ENCODE measurements at places on chromosomes 12 and 14.

DNA sequence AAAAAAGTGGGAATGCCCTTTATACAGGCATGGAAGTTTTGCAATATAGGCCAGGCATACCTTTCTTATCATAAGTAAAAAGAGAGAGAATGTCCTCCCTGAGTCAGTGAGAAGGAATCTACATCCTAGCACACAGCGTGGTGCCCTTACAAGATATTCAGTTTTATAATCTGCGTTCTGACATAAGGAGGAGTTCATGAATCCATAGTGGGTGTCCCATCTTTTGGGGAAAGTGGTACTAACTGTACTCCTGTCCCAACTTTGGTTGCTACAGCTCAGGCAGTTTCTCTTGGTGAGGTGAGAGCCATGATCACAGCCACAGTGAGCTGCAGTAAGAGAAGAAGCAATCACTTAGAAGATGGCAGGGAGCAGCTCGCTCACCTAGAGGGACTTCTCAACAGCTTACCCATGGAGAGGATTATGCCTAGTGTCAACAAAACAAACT, 332.9 kb downstream of the BCAT1 start:
- peak; percentile 82 for DNase-seq

DNA sequence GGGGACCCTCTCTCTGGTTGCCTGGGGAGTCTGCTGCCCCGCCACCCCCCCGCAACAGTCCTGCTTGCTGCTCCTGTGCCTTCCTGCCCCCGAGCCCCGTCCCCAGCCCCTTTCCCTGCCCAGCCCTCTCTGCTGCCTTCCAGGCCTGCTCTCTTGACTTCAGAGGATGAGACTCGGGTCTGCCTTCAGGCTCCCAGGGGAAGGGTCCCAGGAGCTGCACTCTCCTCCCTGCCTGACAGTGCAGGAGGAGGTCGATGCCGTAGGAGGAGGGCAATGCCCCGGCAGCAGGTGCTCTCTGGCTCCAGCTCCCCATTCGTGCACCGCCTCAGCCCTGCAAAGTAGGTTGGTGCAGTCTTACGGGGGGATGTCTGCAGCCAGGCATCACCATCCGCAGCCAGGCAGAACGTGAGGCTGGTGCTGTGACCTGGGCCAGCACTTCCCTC, 185.1 kb upstream of the C14orf180 start:
- DNase-seq: no peak

DNA sequence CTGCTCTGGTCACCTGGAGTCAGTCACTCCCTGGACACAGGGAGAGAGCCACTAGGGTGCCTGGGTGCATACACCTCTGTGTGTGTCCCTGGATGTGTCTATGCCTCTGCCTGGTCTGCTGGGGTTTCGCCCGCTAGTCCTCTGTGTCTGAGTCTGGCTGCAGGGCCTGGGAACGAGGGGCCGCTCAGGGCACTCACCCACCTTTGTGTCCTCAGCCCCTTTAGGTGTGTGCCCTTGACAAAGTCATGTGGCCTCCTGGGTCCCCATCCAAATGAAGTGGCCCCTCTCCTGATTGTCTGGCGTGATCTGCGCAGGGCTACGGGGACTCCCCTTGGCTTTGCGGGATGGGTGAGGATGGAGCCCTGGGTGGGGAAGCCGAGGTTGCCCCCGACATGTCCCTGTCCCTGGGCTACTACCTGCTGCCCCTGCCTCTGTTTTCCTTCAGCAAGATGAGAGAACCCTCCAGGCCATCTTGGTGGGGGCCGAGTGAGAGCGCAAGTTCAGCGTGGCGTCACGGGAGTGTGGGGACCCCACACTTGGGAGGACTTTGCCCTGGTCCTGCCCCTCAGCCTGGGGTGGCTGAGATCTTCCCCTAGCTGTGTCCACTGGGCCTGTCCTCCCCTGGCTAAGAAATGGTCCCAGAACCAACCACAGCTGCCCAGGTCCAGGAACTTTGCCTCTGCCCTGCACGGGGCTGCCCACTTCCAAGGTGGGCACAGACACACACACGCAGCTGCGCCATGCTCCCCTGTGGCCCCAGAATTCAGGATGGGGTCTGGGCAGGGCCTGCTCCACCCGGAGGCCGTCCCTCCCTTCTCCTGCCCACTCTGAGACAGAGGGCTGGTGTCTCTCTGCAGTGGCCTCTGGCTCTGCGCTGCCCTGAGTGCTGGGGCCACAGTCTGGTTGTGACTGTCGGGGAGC, 2.7 kb upstream of the AHNAK2 start:
- no peak for DNase-seq

GRCh38 chr12:104641862-104642261, 185.1 kb downstream of the CHST11 start:
- DNase-seq: no peak

GRCh38 chr14:34348592-34348991, 113.4 kb downstream of the SPTSSA start:
- no peak for DNase-seq

DNA sequence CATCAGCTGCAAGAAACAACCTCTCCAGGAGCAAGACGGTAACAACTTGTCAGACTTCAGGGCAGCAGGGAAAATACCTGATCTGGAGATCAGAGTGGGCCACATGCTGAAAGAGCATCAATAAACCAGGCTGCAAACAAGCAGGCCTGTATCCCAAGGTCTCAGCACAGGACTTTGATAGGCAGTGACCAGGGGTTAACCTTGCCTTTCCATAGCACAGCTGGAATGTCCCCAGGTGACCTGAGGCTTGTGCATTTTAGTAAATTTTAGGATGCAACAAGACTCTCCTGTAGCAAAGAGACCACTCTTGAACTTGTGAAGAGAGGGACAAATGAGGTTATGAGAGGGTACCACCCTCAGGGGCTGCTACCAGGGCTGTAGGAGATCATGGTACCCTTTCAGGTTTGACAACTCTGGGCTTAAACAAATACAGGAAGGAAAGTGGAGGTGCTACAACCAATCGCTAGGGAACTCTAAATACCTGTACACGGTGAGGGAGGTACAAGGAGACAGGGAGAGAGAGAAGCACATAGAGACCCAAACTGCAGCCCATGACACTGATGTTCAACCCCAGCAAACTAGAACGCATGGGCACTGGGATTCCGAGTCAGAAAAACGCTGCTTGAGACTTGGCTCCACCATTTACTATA, 95.4 kb upstream of the EVL start:
- no peak for DNase-seq

DNA sequence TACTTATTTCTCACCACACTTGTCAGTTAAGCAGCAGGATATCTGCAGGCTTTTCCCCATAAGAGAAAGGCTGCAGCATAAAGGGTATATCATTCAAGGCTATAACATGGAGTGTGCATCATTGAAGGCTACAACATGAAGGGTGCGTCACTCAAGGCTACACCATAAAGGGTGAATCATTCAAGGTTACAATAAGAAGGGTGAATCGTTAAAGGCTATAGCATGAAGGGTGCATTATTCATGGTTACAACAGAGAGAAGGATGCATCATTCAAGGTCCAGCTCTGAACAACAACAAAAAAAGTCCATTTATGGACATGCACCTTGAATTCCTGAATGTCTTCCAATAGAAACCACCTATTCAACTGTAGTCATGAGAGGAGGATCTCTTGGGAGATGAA, 32.8 kb upstream of the LUM start:
- DNase-seq: peak; percentile 58

DNA sequence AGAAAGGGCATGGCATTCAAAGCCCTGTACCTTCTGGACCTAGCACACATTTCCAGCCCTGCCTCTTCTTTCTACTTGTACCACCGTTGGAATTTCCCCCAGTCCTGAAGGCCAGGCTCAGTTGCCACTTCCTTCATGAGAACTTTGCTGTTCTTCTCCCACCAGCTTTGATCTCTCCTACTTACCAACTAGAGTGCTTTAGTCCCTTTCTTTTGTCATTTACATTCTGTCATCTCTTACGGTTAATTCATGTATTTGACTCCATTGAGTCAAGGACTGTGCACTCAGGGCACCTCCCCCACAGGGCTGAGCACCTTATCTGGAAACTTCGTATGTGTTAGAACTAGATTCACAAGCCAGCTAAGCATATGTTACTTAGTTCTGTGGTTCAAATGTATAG, 26.3 kb downstream of the BICDL1 start:
- no peak for DNase-seq

DNA sequence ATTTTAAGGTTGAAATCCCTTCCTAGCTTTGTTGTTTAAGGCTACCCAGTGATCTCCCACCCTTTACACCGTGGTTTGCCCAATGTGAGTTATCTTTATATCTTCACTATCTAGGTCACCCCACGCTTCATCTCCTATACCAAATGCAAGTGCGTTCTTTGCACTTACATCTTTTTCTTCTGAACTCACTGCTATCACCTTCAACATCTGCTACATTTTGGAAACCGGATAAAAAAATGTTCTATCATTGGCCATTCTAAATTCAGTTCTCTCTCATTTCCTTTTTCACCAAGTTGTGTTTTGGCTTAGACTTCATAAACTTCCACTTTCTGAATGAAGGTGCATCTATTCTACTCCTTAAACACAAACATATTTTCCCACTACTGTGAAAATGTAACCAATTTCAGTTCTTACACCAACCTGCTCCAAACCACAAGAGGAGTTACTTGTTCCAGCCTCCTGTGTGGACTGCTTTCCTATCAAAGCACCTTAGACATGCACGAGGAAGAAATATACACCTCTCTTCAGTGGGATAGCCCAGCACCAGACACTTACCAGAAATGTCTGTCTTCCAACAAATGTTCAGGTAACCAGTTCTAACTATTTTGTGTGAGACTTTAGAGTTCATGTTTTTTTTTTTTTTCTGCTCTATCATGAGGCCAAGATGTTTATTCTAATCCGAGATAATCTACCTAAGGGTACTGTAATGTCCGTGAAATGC, 21.9 kb downstream of the CLEC9A start:
- DNase-seq: no peak

DNA sequence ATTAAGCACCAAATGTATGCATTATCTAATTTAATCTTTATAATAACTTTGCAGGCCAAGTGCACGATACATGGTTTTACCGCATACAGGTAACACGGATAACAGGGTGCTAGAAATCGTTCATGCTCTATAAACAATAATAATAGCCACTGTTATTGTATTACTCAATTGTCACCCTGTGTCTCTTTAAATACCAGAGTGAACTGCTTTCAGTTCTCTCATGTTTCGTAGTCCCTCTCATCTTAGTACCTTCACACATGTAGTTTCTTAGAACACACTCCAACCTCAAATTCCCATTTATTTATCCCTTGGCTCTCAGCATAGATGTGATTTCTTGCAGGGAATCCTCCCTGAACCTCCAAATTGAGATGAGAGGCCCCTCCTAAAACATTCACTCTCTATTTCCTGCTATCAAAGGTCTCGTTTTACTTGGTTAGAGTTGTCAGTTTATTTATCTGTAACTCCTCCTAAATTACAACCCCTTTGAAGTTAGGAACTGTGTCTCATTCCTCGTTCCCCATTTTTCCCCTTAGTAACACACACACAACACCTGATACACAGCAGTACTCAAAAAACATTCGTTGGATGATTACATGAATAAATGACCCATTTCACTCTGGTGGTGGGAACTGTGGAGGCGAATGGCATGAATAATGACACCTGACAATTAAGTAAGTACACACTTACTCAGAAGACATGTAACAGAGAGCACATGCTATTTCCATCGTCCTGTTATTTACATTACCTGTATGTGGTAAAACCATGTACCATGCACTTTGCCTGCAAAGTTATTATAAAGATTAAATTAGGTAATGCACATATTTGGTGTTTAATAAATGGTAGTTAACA, 134.6 kb downstream of the BTG1 start:
- DNase-seq: no peak

DNA sequence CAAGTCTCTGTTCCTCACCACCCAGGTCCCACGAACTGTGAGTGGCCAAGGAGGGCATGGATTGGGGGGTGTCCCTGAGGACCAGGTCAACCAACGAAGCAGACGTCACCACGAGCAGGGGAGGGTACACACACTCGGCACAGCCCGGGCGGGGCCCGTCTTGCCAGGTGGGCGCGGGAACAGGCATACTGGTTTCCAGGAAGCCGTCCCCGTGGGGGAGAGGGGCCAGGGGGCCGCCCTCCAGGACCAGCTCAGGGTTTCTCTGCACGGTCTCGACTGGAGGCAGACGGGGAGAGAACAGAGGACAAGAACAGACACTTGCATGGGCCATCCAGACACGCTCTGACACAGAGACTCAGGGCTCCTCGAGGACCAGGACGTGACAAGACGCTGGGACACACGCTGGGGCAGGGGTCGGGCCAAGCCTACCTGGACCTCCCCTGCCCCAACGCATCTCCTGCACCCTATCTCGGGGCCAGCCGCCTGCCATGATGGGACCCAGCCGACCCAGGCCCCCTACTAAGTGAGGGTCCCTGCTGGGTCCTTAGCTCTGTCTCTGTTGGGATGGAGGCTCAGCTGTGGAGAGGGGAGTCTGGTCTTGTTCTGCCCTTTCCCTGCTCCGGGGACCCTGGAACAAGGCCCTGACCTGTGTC, 11.3 kb downstream of the ARL6IP4 start:
- DNase-seq: no peak

DNA sequence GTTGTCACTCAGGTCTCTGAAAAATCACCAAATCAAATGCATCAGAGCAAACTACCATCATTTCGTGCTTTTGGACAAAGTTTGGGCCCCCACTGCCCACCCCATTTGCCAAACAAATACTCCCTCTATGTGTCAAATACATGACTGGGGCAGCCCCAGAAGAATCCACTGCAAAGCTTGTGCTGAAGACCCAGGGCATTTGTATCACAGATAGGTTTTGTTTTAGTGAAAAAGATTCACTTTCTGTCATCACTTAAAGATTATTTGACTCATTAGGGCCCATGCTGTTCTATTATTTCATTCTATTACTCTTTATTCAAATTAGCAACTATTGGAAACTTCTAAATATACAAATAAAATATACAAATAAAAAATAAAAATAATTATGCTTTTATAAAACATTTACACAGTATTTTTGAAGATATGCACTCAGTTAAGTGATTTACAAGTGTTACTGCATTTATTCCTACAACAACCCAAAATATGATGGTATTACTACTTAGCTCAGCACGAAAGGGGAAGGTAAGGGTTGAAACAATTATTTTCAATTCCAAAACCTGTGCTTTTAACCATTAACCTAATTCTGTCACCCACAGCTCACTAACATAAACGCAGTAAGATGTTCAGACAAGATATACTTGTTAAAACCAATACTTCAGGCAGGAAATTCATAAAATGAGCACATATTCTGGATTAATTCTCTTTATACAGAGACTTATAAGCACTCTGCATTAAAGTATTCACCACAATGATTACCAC, 36.5 kb downstream of the LRIG3 start:
- DNase-seq: no peak

DNA sequence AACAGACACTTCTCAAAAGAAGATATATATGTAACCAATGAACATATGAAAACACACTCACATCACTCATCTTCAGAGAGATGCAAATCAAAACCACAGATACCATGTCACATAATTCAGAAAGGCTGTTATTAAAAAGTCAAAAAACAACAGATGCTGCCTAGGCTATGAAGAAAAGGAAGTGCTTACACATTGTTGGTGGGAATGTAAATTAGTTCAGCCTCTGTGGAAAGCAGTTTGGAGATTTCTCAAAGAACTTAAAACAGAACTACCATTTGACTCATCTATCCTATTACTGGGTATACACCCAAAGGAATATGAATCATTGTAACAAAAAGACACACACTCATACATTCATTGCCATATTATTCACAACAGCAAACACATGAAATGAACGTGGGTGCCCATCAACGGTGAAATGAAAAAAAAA, 35.1 kb downstream of the EIF2S3B start:
- DNase-seq: no peak
